ENCODE measurements at places on chromosomes 5 and 9.

GRCh38 chr5:115429345-115429940 is 115.1 kb downstream of the FEM1C start:
- DNase-seq: no peak

DNA sequence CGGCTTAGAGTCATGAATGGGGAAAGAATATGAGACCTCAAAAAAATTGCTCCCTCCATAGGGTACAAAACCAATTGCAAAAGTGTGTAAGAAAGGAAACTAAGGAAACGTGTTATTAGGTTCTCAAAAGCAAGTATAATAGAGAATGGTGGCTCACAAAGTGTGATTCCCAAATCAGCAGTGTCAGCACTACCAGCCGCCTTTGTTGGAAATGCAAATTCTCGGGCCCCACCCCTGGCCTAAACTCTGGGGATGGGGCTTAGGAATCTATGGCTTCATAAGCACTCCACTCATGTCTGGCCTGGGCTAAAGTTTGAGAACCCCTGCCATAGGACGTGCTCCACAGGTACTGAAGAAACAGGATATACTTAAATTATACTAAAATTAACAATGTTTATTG is 1.6 kb upstream of the CCDC69 start:
- DNase-seq: no peak

DNA sequence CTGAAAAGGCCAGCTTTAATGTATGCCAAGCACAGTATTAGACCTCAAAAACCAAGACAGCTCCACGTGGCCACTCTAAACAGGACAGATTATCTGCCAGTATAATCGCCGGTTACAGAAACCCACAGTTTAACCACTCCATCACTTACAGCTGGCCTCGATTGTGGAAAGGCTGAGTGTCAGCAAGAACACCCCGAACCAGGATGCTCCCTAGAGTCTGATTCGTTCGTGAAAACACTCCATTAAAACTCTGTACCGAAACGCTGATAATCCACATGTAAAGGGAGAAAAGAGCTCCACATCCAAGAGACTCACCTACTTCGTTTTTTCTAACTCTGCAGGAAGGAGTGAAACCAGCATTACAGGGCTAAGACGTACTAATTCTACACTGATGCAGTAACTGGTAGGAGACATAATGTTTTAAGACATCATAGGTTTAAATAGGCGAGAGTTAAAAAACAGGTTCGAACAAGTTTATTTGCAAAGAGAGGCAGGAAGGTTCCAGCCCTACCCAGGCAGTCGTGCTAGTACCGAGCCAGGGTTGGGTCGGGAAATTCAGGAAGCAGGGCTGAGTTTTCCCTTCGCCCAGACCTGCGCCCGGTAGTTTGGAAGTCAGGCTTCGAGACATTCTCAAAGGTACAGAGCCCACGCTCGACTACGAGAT is 949 bp downstream of the SERINC5 start:
- DNase-seq: no peak

DNA sequence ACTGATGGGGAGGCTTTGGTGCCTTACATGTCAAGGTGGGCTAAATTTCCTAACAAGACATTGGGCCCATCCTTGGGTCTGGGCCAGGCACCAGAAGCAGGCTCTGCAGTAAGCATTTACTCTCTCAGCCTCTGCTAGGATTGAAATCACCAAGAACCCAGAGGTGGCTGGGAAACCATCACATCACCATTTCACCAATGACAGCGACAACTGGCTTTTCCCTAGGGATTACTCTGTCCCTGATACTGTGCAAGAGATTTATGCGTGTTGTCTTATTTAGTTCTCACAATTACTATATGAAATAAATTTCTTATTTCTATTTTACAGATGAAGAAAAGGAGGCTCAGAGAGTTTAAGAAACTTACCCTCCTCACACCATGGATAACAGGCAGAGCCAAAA is 342.2 kb downstream of the ARHGEF28 start:
- no peak for DNase-seq

- no peak for DNase-seq
Measured at GRCh38 chr9:124197177-124198095, 60.3 kb upstream of the NEK6 start.

GRCh38 chr5:96940586-96940985 is 4.7 kb downstream of the LNPEP start:
- DNase-seq: no peak

- no peak for DNase-seq
Measured at GRCh38 chr5:111636736-111637135, 120.3 kb downstream of the NREP start.

All from activated CD8-positive, alpha-beta memory T cell treated with anti-CD3 and anti-CD28 coated beads for 1 hour (primary cell).